ENCODE measurements at places on chromosomes 1 and 21.

- no peak for DNase-seq
These were observed 117.6 kb downstream of the CASZ1 start for GRCh38 chr1:10678852-10679251.

DNA sequence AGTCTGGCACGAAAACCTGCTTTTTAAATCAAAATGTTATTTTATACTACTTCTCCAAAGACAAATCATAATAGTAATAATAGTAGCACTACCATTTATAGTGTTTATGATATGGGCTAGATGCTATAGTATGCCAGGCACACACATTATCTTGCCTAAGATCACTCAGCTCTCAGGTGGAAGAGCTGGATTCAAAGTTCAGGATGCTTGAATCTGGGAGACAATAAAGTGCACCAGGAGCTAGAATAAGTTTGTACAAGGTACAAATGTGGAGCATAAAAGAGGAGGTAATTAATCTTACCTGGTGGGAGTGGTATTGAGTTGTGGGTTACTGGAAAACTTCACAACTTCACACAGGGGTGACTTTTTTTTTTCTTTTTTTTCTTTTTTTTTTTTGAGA is 10.0 kb upstream of the ELOVL1 start:
- DNase-seq: no peak

- no peak for DNase-seq
These were observed 1.7 kb downstream of the EPHX4 start for GRCh38 chr1:92031281-92032110.

DNA sequence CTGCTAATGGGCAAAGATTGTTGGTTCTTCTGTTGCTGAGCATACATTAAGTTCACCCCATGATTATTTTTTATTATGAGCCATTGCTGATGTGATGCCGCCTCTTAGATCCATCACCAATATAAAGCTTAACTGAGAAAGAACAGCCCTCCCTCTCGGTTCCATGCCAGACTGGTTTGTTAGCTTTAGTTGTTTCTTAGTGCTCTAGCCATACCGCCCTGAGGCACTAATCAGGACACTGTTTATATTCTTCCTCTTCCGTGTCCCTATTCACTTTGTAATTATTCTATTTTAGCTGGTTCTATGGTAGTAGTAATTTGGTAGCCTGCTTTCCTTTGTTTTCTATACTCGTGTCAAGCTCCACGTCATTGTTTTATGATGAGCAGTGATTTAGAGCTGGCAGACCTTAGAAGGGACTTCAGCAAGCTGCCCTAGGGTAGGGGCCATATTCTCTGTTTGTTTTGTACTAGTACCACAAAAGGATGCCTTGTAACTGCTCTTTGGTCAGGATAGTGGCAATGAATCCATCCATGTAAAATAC is 27.3 kb upstream of the PDPN start:
- no peak for DNase-seq

DNA sequence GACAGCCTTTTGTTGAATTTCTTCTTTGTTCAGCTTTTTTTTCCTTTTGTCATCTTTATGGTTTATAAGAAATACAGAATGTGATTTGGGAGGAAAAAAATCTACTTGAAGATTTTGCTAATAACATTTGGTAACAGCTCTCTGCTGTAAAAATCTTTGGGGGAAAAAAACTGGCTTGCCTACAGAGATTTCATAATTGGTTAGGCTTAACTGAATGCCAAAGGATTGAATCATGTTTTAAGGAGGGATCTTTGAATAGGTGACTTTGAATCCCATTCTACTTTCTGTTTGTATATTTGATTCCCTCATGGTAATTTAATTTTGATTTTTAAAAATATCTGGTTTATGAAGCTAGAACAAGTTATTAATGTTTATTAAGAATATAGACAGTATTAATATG is 3.2 kb downstream of the BTF3L4 start:
- no peak for DNase-seq

DNA sequence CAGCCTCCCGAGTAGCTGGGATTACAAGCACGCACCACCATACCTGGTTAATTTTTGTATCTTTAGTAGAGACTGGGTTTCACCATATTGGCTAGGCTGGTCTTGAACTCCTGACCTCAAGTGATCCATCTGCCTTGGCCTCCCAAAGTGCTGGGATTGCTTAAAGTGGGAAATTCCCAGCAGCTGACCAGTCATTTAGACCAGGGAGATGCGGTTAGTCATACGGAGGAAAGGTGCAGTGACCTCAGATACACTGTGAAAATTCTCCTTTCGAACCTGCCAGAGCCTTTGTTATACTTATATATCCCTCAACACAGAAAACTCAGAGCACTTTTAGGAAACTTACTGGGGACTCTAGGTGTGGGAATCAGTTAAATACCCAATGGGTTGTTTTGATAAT is 39.6 kb downstream of the MAP10 start:
- no peak for DNase-seq

DNA sequence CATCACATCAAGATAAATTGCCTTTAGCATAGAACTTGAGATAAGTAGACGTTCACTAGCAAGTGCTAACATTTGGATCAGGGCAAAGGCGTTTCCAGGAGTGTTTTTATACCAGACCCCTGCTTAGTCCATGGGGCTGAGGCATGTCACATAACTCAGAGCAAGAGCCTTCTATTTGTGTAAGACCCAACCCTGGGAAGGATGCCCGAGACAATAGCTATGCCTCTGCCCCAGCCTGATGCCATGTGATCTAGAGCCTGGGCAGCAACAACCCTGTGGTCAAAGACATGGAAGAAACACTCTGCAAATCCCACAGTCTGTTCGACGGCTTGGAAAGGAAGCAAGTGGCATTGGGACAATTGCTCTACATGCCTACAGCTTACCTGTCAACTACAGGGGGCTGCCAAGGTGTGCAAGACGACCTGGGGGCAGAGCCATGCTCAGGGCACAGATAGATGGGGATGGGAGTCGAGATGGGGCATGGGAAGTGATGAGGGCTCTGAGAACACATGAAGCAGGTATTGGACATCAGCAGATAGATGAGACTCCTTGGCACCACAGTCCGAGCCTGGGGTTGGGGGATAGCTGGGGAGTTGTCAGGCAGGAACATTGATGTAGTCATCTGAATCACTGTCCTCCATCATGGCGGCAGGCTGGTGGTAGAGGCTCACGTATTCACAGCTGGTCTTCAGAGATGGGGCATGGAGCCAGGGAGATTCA is 7.3 kb downstream of the IL24 start:
- DNase-seq: no peak

- no peak for DNase-seq
These were observed 77.9 kb downstream of the CDC7 start for GRCh38 chr1:91578320-91579109.

DNA sequence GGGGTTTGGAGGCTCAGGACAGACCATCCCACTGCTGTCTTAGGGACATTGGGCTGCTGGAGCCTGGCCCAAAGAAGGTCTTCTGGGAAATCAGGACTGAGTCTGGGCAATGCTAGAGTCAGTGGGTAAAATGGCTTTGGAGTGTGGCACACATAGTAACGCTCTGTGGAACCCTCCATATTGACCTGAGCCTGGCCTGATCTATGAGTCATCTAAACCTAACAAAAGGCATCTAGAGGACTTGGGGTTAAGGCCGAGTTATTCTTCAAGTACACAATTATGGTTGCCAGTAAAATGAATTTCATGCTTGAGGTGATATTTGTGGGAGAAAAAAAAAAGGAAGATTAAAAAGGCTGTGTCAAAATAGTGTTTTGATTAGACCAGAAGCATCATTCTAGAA is 77.7 kb downstream of the ST6GALNAC5 start:
- DNase-seq: no peak

- DNase-seq: no peak
These were observed 34.1 kb downstream of the RAP1A start for GRCh38 chr1:111653709-111654108.

- DNase-seq: no peak
These were observed 92.6 kb upstream of the NGF start for GRCh38 chr1:115430441-115431158.

- no peak for DNase-seq
These were observed 14.2 kb downstream of the ETV3L start for GRCh38 chr1:157085421-157085820.

DNA sequence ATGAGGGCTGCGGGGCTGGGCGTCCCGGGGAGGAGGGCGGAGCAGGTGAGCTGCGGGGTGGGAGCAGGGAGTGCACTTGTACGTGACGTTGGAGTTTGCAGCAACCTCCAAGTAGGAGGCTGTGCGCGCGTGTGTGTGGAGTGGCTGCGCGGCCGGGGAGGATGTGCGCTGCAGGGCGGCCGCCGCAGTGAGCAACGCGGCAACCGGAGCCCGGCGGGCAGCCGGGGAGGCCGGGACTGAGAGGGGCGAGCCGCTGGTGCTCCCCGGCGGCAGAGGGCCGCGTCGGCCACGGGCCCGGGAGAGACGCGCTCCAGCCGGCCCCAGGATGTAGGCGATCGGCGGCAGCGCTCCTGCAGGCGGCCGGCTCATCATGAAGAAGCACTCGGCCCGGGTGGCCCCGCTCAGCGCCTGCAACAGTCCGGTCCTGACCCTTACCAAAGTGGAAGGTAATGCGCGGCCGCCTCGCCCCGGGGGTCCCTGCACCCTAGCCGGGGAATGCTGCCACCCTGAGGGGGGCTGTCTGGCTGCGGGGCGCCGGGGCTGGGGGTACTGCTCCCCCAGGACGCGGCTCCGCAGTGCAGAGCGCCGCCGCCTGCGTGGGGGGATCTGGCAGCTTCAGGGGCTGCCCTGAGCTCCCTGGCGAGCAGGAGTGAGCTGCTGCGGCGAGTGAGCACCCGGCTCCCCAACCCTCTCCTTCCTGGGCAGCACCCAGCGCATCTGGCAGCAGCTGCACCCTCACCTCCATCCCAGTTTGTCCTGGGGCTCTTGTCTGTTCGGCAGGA is 158.9 kb upstream of the COA6 start:
- DNase-seq: peak; percentile 69

- no peak for DNase-seq
These were observed 99.6 kb downstream of the ELAVL4 start for GRCh38 chr1:50208315-50208714.

GRCh38 chr1:55375617-55376258 is 160.6 kb upstream of the USP24 start:
- DNase-seq: peak; percentile 35

DNA sequence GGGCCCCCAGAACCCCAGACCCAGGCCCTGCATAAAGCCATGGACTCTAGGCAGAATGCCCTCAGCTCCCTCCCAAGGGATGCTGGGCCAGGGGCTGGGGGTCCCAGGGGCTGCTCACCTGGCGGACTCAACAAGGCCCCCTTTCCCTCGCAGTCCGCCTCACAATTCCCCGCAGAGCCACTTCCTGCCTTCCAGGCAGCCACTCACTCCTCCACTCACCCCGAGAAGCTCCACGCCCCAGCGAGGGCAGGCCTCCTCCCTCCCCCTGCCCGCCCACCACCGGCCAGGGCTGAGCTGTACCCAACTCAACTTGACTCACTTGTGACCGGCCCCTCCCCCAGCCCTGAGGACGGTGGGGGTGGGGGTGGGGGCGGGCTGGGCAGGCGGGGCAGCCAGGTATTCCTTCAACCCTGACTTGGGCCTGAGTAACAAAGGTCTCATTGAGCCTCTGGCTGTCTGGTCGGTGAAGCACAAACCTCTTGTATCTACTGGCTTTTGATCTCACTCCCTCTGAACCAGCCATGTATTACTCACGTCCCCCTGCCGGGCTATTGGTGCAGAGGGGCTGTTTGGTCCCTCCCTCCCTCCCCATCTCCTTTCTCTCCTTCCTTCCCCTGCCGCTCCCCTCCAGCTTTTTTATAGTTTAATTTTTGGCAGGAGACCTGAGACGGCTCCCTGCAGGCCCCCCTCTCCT is 5.9 kb downstream of the BLACAT1 start:
- peak; percentile 97 for DNase-seq

GRCh38 chr1:233005156-233005555 is 54.7 kb downstream of the NTPCR start:
- DNase-seq: no peak

DNA sequence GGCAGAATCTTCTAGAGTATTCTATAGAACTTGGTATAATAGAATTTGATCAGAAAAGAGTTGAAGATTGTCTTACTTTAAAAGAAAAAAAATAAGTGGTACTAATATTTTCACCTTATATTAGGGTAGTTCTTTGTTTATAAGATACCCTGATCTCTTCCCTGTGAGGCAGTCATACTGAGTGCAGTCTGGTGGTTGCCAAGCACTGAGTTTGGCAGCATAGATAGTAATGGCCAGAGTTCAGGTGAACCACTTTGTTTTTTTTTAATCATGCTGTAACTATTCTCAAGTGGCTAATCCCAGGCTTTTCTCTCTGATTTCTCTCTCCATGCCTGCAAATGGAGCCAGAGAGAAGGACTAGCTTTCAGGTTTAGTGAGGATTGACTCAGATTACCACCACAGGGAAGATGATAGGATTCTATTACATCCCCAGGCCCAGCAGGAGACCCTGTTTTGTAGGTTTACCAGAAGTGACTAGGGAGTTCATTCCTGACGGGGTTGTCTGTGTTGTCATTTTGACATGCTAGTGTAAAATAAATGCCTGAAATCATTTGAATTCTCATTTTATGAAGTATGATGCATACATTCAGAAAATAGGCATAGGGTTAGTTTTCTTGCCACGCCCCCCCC is 16.7 kb downstream of the KDM1A start:
- DNase-seq: no peak

- DNase-seq: peak; percentile 3
These were observed 138.2 kb downstream of the ZNF326 start for GRCh38 chr1:90133133-90133532.

DNA sequence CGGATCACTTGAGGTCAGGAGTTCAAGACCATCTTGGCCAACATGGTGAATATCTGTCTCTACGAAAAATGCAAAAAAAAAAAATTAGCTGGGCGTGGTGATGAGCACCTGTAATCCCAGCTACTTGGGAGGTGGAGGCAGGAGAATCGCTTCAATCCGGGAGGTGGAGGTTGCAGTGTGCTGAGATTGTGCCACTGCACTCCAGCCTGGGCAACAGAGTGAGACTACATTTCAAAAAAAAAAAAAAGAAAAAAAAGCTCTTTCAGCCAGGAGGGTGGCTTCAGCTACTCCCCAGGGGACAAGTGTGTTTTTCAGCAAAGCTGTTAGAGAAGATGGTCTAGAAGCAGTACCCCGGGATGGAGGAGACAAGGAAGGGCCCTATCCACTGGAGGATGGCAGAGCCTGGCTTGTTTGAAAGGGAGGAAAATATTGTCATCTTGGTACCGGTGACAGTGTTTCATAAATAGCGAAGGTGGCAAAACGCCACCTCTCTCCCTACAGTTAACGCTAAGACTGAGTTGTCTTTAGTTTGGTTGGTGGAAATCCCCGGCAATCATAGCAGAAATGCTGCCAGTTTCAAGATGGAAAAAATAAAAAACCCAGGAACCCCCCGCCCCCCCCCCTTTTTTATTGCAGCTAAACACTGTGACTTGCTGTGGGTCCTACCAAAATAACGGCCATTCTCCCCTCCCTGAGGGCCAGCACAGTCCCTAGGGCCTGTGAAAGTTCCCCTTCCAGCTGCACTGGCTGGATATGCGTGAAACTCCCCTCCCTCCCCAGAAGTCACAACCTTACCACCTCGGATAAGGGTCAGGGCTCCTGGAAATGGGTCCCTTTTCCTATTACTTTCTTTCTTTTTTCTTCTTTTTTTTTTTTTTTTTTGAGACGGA is 3.5 kb downstream of the PIK3CD start:
- DNase-seq: no peak

- no peak for DNase-seq
These were observed 318.4 kb downstream of the RPS6KC1 start for GRCh38 chr1:213369465-213369864.

GRCh38 chr1:42442662-42443061 is 13.2 kb downstream of the ZMYND12 start:
- DNase-seq: no peak
